ENCODE measurements at places on chromosomes 6 and 20. TPM values are rescaled to one million over a fixed set of nuclear protein-coding genes. Genes with fewer than 3 reads are reported as not detected.
A peak's percentile ranks its signal among the peaks of the same experiment; 100 is the strongest.

- DNase-seq, result peak; percentile 43
Measured at GRCh38 chr6:141107591-141108160, 1025.0 kb upstream of the GJE1 start.

- DNase-seq, result no peak
Measured at GRCh38 chr6:53320964-53321363, 27.8 kb downstream of the ELOVL5 start.

Gene ELOVL4
- total RNA-seq, result 0.20 TPM

DNA sequence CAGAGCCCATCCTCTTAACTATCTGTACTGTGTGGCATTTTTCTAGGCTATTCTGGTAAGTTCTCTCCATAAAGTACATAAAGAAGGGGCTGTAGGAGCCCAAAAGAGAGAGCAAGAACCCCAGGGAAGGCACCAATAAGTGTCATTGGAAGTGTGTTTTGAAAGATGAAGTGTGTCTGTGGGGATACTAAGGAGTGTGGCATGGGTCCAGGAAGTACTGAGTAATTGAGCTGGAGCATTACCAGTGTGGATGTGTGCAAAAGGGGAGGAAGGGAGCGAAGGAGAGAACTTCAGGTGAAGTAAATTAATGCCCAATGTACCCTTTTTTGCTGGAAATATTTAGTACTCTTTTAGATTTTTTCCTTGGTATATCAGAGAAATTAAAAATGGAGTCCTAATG is 63.9 kb downstream of the KCNS1 start:
- DNase-seq, result peak; percentile 71

Gene OR2W1
- total RNA-seq, result not detected

DNA sequence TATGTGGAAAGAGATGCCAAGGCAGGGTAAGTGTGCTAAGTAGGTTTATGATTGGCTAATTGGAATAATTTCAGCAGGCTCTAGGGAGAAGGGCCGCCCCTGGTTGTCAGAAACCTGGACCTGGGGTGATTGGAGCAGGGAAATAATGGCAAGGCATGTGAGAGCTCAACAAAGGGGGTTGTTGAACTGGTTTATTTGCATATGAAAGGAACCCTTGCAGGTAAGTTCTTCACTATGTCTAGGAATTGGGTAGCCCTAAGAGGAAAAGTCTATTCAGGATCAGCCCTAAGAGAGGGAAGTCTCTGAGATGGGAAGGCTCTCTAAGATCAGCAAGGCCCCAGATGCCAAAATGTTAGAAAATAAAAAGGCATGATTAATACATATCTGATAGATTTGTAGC is 175.4 kb upstream of the PRND start:
- DNase-seq, result no peak

DNA sequence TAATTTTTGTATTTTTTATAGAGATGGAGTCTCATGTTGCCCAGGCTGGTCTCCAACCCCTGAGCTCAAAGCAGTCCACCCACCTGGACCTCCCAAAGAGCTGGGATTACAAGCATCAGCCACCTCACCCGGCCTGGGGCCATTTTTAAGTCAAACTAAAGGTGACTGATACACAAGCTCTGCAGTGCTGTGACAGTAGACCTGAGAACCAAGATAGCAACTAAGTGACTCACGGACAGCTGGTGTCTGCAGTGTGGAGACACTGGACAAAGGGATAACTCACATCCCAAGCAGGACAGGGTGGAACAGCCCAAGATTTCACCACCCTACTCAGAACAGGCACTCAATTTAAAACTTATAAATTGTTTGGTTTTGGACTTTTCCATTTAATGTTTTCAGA is 402.5 kb downstream of the CD83 start:
- no peak for DNase-seq

DNA sequence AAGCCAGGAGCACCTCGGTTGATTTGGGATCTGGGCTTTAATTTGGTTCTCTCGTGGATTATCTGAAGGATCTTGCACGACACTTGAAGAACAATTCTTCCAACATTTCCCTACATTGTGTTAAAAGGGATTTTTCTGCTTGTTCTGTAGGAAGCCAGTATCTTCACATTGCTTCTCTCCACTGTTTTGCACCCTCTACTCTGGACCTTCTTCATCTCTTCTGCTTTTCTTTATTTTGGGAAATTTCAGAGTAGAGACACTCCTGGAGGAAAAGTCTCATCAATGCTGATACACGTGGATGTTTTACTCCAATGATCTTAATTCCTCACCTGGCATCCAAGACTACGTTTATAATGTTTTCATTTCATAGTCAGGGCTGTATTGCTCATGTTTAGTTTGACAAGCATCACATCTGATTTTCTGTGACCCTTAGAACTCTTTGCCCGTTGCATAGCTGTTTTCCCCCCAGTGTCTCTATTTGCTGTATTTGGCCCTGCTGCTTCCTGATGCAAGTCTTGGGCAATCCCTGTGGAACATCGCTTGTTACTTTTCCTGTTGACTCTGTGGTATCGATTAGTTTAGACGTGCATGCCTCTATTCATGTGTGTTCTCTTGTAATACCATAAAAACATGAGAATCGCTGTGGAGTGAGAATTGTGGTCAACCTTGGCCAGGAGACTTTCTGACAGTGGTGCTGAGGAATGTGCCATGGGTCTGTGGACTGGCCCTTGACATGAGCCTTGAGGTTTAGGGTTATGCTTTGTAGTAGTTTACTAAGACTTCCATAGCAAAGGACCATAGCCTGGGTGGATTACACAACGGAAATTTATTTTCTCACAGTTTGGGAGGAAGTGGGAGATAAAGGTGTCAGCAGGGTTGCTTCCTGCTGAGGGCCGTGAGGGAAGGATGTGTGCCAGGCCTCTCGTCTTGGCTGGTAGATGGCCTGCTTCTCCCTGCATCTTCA is 12.5 kb downstream of the PLCB1 start:
- DNase-seq, result peak; percentile 90

- no peak for DNase-seq
Measured at GRCh38 chr6:157385482-157385881, 4.5 kb downstream of the ZDHHC14 start.

Gene CLIC5
- total RNA-seq, result not detected

- DNase-seq, result no peak
Measured at GRCh38 chr20:56860413-56860812, 231.3 kb downstream of the TFAP2C start.

Gene TOX2
- total RNA-seq, result not detected

Gene DPPA5
- total RNA-seq, result not detected

DNA sequence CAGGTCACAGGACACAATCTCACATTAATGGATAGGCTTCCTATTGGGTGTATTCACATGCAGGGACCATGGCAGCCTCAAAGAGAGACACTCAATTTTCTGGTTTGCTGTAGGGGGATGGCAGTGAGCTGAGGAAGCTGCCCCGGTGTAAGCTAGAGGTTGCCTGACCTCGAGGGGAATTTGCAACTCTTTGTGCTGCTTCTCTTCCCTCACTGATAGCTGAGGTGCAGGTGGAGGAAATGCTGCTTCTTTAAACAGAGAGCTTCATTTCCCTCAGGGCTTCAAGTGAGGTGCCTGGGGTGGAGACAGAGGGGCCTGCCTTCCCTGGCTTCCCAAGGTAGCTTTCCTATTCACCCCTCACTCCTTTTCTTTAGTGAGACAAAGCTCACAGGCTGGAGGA is 151.9 kb downstream of the CD83 start:
- no peak for DNase-seq

Gene PTK6
- 0.23 TPM for total RNA-seq

GRCh38 chr6:127630800-127631199 is 53.8 kb downstream of the C6orf58 start:
- no peak for DNase-seq

DNA sequence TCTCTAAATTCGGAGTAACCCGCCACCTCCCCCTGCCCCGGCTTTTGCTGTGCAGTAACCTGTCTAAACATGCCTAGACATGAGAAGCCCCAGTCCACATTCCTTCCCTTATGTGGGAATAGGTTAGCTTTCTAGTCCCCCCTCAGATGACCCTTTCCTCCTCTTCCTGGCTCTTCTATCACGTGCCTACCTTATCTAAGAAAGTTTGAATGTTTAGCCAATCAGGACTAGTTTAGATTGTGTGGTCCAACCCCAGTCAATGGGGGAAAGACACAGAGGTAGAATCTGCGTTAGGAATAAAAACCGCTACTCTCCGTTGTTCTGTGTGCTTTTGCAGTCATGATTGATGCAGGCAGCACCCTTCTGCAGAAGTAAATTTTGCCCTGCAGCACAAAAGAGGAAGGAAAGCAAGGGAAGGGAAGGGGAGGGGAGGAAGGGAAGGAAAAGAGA is 69.0 kb upstream of the CD93 start:
- DNase-seq, result no peak

GRCh38 chr6:155126727-155127439 is 131.8 kb downstream of the TIAM2 start:
- DNase-seq, result peak; percentile 10

Gene MDFI
- not detected for total RNA-seq

DNA sequence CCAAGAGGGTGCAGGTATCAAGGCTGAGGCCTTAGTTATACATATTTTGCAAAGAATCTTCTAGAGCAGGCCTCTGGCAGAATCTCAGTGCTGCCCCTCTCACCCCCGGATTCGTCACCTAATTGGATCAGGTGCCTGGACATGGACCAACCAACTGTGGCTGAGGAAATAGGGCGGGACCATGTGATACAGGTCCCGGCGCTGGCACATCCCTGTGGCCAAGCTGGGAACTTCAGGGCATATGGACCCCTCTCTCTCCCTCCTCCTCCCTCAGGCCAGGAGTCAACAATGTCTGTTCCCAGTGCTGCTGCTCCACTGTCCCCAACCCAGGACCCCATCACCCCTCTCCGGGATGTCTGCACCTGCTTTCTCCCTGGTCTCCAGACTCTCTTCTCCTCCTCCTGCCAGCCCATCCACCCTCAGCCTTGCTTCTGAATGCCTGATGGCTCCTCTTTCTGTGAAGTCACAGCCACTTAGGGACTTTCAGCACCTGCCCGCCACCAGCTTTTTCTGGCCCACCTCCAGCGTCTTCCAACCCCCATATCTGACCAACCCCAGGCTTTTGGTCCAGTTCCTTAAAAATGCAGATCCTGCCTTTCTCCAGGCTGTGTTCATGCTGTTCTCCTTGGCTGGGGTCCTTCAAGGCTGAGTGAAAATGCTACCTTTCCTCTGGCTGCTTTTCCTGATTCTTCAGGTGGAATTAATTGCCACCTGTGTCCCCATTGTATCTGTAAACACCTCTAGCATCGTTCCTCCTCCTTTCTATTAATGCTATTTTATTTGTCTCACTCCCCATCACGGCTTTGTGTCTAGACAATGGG is 19.0 kb upstream of the MLN start:
- peak; percentile 59 for DNase-seq

DNA sequence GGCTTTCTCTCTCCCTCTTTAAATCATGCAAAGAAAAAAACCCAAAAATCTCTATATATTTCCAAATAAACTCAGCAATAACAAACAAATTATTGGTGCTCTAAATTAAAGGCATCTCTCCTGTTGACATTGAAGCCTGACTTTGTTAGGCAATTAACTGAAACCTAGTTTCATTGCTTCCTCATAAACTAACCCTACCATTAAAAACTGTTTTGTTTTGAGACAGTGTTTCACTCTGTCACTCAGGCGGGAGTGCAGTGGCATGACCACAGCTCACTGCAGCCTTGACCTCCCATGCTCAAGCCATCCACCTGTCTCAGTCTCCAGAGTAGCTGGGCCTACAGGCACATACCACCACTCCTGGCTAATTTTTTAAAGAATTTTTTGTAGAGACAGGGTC is 34.9 kb downstream of the PIGU start:
- no peak for DNase-seq

GRCh38 chr20:1323830-1324597 is 4.9 kb downstream of the SDCBP2 start:
- no peak for DNase-seq

Gene HLA-DRB5
- total RNA-seq, result not detected
